ENCODE measurements at places on chromosomes 6 and 20. TPM values are rescaled to one million over a fixed set of nuclear protein-coding genes. Genes with fewer than 3 reads are reported as not detected.

Gene VARS1
- polyA plus RNA-seq: 41.8 TPM

Gene SLC22A2
- polyA plus RNA-seq: 0.08 TPM

Gene DEK
- polyA plus RNA-seq: 173 TPM

Gene PPP1R14C
- polyA plus RNA-seq: 18.3 TPM

DNA sequence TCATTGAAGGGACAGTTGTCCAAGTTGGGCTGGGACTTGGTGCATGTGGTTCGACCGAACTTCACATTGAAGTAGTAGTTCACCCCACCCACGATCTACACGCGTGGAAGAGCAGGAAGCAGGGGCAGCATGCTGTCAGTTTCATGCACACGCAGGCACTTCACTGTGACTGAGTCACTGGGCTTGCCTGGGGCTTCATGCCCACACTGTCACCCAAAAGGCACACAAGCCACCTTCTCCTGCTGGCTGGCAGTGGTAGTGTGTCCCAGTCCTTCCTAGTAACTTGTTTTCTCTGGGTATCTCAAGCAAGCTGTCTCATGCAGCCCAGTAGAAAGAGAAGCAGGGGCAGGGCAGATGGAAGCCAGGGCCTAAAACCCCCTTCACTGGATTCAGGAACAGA is 2.0 kb downstream of the CST5 start:
- DNase-seq: no peak

- DNase-seq: no peak
These were observed 281.1 kb downstream of the SYNE1 start for GRCh38 chr6:152356016-152356415.

- DNase-seq: no peak
These were observed 66.5 kb downstream of the MRPL14 start for GRCh38 chr6:44060612-44061374.

DNA sequence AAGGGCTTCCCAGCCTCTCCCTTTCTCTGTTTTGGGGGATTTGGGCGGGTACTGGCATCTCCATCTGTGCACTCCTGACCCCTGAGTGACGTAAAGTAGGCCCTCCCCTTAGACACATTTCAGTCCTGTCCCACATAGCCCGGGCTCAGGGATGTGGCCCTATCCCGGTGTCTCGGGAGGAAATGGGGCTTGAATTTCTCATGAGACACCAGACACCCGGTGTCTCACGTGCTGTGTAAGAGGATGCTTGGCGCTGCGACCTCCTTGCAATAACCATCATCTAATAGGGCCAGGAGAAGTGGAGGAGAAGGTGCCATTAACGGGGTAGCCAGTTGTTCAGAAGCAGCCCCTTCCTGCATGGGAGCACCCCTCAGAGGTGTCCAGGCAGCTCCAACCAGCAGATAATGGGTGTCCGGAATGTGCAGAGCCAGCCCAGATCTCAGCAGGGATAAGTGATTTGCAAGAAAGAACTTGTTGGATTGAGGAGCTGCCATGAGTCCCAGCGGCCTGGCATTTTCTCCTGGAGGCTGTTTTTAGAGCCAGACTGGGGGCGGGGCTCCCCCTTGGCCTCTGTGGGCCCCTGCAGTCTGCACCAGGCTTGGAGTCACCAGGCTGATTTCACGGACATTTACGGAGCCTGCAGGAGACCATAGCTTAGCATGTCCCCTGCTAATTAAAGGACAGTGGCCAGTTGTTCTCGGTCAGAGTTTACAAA is 372.0 kb downstream of the PREX1 start:
- DNase-seq: no peak
